GF-D8 (cell line): ENCODE measurements at places on chromosomes 4 and X.

- no peak for DNase-seq
Observed at GRCh38 chrX:16386126-16386525, 218.8 kb downstream of the MAGEB17 start.

DNA sequence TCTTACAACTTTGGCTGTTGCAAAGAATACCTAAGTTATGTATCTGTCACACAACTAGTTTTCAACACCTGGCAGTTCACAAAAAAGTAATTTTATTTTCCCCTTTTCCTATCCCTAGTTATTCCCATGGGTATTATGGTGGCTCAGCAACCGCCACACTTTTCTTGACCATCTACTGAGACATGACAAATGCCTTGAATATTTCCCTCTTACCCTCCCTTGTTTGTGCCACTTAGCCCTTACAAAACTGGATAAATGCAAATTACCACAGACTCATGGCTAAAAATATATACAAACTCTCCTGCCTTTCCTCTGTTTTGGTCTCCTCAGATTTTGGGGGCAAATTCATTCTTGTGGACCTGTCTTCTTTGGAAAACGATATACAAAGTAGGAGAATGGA, 72.1 kb downstream of the AMOT start:
- DNase-seq, result no peak

GRCh38 chr4:2526559-2526958, 9.9 kb upstream of the FAM193A start:
- no peak for DNase-seq

DNA sequence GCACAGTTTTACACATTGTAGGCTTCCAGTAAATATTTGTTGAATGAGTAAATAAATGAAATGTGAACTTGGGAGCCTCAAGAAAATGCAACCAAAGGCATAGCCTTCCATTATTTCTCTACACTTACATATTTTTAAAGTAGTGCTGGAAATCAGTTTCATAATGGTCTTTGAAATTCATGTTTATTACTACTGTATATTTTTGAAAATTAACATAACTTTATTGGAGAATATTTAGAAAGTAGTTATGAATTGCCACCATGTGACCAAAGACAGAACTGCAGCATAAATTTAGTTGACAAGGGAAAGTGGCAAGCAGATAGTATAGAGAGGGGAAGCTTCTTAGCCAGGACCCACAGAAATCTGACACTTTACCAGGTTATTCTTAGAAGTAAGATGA, 6.4 kb downstream of the TCEAL8 start:
- DNase-seq, result no peak

GRCh38 chrX:153519569-153520286, 2.3 kb downstream of the ATP2B3 start:
- no peak for DNase-seq

DNA sequence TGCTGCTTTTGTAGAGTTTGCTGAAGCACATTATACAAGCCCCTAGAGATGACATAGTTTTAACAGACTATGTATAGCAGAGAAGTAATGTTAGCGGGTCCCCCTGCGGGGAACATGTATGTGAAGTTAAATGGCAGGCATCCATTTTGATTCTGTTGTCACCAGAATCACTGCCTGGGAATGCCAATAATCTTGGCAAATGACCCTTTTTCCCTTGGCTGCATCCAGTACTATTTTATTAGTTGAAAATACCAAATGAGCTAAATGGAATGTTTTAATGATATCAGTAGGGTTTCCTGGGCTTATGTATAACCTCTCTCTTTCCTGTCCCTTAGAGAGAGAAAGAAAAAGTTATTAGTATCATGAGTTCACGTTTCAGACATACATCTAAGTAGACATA, 93.6 kb downstream of the LIMCH1 start:
- DNase-seq, result no peak

DNA sequence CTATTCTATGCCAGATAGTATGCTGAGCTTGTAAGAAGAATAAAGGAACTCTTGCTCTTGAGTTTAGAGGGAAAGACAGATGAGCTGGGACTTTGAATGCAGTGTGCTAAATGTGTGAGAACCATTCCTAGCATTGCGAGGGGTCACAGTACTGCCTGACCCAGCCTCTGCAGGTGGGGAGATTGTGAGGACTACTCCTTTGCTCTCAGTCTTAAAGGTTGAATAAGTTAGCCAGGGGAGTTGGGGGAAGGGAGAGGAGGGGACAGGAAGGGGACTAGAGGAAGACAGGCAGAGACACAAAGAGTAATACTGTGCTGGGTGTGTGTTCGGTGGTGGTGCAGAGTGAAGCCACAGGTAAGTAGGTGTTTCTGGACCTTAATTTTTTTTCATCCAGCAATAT, 41.7 kb downstream of the DCUN1D4 start:
- DNase-seq, result no peak

GRCh38 chr4:95213366-95213765, 335.4 kb downstream of the UNC5C start:
- no peak for DNase-seq

- no peak for DNase-seq
Observed at GRCh38 chr4:81694176-81694913, 222.6 kb upstream of the RASGEF1B start.

DNA sequence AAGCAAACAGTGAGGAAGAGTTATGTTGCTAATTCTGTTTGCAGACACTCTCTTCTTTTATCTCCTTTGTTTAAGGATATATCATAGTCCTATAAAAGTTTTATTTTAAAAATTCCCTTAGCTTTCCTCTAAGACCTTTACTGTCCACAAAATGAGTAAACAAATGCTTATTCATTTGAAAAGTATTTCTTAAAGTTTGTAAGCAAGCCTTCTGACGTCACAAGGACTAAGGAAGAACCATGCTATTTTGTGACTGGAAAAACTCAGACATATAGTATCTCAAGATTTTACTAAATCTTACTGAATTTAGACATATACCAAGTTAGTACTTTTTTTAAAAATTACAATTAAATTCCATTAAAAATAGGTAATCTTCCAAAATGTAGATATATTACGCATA, 5.2 kb upstream of the RBMXL3 start:
- DNase-seq, result no peak

GRCh38 chrX:136825771-136826170, 45.0 kb upstream of the ARHGEF6 start:
- DNase-seq, result no peak

DNA sequence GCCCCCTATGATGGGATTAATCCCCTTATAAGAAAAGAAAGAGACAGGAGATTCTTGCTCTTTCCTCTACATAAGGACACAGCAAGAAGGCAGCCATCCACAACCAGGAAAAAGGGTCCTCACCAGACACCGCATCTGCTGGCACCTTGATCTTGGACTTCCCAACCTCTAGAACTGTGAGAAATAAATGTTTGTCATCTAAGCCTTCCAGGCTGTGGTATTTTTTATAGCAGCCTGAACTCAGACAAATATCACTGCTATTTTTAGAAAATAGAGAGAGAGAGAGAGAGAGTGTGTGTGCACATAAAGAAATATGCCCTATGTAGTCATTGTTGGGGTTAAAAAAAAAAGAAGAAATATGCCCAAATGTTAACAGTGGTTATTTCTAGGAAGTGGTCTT, 104.2 kb downstream of the PAPSS1 start:
- no peak for DNase-seq

DNA sequence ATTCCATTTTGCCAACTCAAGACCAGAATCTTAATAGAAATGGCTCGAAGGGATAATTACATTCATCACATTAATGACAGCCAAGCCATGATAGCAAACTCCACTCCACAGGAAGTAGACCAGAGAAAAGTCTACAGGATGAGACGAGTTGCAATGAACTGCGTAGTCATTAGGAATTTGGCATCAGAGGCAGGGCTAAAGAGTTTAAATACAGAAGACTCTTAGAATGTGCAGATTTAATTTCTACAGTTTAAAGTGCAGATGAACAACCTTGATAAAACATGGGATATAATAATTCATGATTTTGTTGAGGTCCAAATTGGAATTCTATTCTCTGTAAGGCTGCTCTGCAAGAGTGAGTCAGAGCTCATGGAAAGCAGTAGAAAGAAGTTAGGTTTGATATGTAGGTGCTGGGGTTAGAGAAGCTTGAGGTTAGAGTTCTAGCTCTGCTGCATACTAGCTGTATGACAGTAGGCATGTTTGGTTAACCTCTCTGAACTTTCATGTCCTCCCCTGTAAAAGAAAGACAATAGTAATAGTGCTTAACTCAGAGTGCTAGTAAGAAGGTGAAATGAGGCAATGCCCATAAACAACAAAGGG, 32.2 kb downstream of the LNX1 start:
- no peak for DNase-seq

DNA sequence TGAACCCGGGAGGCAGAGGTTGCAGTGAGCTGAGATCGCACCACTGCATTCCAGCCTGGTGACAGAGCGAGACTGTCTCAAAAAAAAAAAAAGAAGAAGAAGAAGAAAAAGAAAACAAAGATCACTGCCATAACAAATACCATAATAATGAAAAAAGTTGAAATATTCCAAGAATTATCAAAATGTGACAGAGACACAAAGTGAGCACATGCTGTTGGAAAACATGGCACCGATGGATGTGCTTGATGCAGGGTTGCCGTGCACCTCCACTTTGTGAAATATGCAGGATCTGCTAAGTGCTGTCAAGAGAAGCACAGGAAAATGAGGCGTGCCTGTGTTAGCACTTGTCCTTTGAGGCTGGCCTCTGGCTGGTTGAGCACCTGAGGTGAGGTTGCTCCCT, 133.3 kb downstream of the STK32B start:
- DNase-seq, result no peak

DNA sequence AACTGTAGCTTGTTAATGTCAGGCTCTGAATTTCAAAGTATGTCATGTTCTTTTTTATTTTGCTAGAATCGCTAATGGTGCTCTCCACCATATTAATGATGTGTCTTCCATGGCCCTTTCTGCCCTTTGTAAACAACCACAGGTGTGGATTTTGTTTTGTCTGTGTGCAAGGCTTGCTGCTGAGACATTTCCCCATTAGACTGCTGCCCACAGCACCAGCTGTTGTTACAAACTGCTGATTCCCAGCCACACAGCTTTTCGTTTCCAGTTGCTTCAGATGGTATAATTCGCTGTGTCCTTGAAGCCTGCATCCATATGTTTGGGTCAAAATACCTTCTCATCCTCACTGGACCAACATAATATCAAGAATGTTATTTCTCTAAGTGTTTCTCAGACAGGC, 32.8 kb downstream of the KCNIP4 start:
- no peak for DNase-seq

DNA sequence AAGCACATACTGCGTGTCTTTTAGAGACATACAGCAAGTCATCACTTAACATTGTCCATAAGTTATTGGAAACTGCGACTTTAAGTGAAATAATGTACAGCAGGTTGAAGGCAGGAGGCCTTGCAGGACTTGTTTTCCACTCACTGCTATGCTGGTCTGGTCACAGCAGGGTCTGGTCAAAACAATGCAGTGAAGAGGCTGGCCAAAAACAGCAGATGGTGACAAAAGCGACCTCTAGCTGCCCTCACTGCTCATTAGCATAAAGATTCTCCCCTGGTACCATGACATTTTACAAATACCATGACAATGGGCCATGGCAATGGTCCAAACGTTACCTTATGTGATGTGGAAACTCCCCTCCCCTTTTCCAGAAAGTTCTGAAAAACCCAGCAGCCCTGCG, 1283.6 kb downstream of the FSTL5 start:
- DNase-seq, result no peak

DNA sequence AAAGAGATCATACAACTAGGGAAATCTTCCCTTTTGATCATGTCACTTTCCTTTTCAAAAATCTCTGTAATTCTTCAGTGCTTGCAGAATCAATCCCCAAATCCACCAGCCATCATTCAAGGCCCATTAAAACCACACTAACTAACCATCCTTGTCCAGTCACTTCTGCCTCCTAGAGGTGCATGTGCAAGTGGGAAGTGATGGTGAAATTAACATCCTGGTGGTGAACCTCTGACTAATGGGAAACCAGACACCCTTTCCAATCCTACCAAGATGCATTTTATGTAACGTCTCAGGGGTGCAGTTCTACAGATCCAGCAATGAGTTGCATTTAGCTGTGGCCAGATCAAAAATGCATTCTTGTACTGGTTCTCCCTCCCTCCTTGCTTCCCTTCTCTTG, 341.8 kb downstream of the RAPGEF2 start:
- no peak for DNase-seq
